Smooth muscle cell of the pulmonary artery (primary cell): ENCODE measurements at places on chromosomes 1 and 21. TPM values are rescaled to one million over a fixed set of nuclear protein-coding genes. Genes with fewer than 3 reads are reported as not detected.

PRR9 gene
- total RNA-seq = 0.23 TPM in 1 of 2 replicates, not detected in the other

CHIT1 gene
- 0.13 TPM in 1 of 2 replicates, not detected in the other for total RNA-seq

CZIB gene
- 44.7 and 45.0 TPM in 2 replicates for total RNA-seq

LPAR3 gene
- 0.26 and 2.2 TPM in 2 replicates for total RNA-seq

KCNA10 gene
- 0.07 TPM in 1 of 2 replicates, not detected in the other for total RNA-seq

TMEM9 gene
- 66.0 and 78.4 TPM in 2 replicates for total RNA-seq

GFI1 gene
- total RNA-seq = 0.07 and 0.17 TPM in 2 replicates

FLG2 gene
- total RNA-seq = not detected in 2 replicates

CR1L gene
- total RNA-seq = not detected in 2 replicates

RHEX gene
- not detected in 2 replicates for total RNA-seq

SLC22A15 gene
- total RNA-seq = 4.9 and 5.0 TPM in 2 replicates

CRYBG2 gene
- total RNA-seq = not detected in 2 replicates

TMEM54 gene
- 30.8 and 49.7 TPM in 2 replicates for total RNA-seq

TTC22 gene
- total RNA-seq = not detected in 2 replicates

ALX3 gene
- total RNA-seq = not detected in 2 replicates

KCNK2 gene
- 1.7 and 16.3 TPM in 2 replicates for total RNA-seq

LCE1C gene
- total RNA-seq = not detected in 2 replicates

C1orf167 gene
- 0.20 TPM in 2 replicates for total RNA-seq

HCRTR1 gene
- not detected in 2 replicates for total RNA-seq

CD1B gene
- total RNA-seq = not detected in 2 replicates

GJB5 gene
- not detected in 2 replicates for total RNA-seq

REN gene
- not detected in 2 replicates for total RNA-seq

LAPTM5 gene
- total RNA-seq = 0.26 TPM in 1 of 2 replicates, not detected in the other

LGR6 gene
- total RNA-seq = not detected in 2 replicates

RPS6KC1 gene
- 32.3 and 38.0 TPM in 2 replicates for total RNA-seq

RAP1GAP gene
- total RNA-seq = 0.20 and 0.23 TPM in 2 replicates

CLCA4 gene
- not detected in 2 replicates for total RNA-seq

SOX13 gene
- total RNA-seq = 7.6 and 7.9 TPM in 2 replicates

AHCYL1 gene
- total RNA-seq = 83.2 and 91.9 TPM in 2 replicates

SPOCD1 gene
- 30.7 and 63.8 TPM in 2 replicates for total RNA-seq

NUDT17 gene
- 1.4 and 2.9 TPM in 2 replicates for total RNA-seq

ASAP3 gene
- total RNA-seq = 29.4 and 39.1 TPM in 2 replicates

PDC gene
- total RNA-seq = 0.07 TPM in 1 of 2 replicates, not detected in the other

LCE3A gene
- not detected in 2 replicates for total RNA-seq

TMEM79 gene
- 2.0 and 2.6 TPM in 2 replicates for total RNA-seq

ADAM30 gene
- total RNA-seq = 0.03 TPM in 1 of 2 replicates, not detected in the other

EPHA2 gene
- 34.7 and 76.8 TPM in 2 replicates for total RNA-seq

AKR7A2 gene
- 61.3 and 70.8 TPM in 2 replicates for total RNA-seq

IFNAR1 gene
- 38.6 and 49.9 TPM in 2 replicates for total RNA-seq

XCL2 gene
- not detected in 2 replicates for total RNA-seq

IVL gene
- total RNA-seq = not detected in 2 replicates

AKT3 gene
- total RNA-seq = 53.0 and 66.3 TPM in 2 replicates

SEC16B gene
- 2.5 and 3.2 TPM in 2 replicates for total RNA-seq

CD5L gene
- not detected in 2 replicates for total RNA-seq

ICOSLG gene
- 0.17 and 1.5 TPM in 2 replicates for total RNA-seq

IGSF3 gene
- 0.26 and 1.6 TPM in 2 replicates for total RNA-seq

RHBDL2 gene
- 0.46 and 0.91 TPM in 2 replicates for total RNA-seq

LENEP gene
- 0.33 TPM in 1 of 2 replicates, not detected in the other for total RNA-seq

ANKRD45 gene
- total RNA-seq = 0.07 TPM in 1 of 2 replicates, not detected in the other

LRRC39 gene
- 0.56 and 0.59 TPM in 2 replicates for total RNA-seq

OR2L13 gene
- total RNA-seq = not detected in 2 replicates

PPIAL4G gene
- not detected in 2 replicates for total RNA-seq

KIAA0040 gene
- 1.5 TPM in 2 replicates for total RNA-seq

PPM1J gene
- total RNA-seq = 1.0 and 1.5 TPM in 2 replicates

CCDC27 gene
- total RNA-seq = not detected in 2 replicates
